Stimulated activated CD8-positive, alpha-beta memory T cell treated with anti-CD3 and anti-CD28 coated beads, Interleukin-7, amount 100 ng/mL, for 48 hours (primary cell): ENCODE measurements at places on chromosomes 3 and 15.

DNA sequence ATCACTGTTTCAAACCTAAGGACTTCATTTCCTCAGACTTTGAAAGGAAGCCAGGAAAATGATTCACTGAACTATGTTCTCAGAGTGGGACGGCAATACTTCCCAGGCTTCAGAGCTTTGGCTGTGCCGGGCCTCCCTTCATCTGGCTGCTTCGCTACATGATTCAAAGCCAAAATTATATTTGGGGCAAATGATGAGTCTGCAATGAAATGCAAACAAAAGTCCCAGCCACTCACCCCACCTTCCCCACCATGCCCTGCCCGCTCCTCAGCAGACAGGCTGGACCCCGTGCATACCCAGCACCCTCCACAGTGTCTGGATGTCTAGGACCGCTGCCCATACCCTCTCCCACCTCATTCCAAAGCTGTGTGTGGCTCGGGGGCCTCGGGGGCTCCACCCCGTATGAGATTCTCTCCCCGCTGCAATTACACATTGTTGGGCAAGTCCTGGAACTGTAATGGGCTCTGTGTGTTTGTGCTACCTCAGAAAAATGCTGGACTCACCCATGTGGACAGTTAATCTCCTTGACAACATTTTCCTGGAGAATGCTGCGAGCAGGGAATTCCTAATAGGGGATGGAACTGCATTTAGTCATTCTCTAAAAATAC, 32.2 kb downstream of the ATP10A start:
- no peak for DNase-seq

DNA sequence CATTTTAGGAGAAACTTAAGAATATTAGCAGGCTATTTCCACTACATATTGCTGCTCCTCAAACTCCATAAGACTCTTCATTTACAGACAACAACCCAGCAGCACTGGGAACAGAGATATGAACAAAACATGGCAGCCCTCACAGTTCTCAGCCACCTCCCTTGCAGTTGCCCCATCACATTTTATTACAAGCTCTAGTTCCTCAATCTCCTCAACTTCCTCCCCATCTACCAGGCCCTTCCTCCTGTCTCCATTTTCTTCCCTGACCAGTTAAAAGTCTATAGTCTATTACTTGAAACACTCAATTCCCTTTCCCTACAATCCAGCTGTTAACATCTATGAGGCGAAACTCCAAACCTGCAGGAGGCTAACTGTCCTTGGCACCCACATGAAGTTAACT, 412.5 kb downstream of the TBC1D5 start:
- DNase-seq, result no peak

GRCh38 chr3:12046406-12046805, 42.2 kb downstream of the SYN2 start:
- DNase-seq, result no peak

DNA sequence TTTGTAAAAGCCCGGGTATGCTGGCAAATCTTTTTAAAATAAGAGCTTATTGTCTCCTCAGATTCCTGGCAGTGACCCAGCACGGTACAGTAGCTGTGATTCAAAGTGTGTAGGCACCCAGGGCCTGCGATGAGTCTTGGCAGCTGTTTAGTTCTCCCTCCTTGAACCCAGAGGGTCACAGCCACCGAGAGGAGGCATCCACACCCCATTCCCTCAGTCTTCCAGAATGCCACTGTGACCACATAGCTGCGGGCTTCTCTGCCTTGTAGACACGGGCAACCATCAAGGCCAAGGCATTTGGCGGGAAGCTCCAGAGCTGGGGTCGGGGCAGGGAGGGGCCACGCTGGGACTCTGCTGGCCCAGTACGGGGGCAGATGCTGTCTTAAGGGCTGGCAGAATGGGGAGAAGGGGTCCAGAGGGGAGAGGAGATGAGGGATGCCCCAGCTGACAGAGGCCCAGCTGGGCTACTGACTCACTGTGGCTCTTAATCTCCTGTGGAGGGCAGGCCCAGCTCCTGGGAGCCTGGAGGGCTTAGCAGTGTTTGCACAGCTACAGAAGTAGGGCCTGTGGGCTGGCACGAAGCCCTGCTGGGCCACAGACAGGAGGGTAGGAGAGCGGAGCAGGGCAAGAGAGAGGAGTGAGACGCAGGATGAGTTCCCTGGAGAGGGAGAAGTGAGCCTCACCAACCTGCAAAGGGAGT, 68.8 kb upstream of the DLG1 start:
- no peak for DNase-seq

DNA sequence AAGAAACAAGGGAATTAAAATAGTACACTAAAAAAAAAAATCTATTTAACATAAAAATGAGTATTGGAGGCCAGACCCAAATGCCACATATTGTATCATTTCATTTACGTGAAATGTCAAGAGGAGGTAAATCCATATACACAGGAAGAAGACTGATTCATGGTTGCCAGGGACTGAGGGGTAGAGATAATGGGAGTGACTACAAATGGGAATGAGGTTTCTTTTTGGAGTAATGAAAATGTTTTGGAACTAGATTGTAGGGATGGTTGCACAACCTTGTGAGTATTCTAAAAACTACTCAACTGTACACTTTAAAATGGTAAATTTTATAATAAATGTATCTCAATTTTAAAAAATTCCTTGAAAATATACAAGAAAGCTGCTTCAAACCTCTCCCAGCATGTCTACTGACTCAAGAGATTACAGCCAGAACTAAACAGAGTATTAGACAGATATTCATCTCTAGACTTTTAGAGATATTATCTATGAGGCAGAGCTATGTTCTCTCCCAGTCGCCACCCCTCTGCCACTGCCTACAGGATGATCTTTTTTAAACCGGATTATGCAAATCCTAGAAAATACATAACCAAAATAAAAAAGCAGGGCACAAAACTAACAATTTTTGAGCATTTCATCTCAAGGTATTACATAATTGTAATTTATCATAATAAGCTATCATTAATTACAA, 6.2 kb downstream of the HLTF start:
- no peak for DNase-seq

DNA sequence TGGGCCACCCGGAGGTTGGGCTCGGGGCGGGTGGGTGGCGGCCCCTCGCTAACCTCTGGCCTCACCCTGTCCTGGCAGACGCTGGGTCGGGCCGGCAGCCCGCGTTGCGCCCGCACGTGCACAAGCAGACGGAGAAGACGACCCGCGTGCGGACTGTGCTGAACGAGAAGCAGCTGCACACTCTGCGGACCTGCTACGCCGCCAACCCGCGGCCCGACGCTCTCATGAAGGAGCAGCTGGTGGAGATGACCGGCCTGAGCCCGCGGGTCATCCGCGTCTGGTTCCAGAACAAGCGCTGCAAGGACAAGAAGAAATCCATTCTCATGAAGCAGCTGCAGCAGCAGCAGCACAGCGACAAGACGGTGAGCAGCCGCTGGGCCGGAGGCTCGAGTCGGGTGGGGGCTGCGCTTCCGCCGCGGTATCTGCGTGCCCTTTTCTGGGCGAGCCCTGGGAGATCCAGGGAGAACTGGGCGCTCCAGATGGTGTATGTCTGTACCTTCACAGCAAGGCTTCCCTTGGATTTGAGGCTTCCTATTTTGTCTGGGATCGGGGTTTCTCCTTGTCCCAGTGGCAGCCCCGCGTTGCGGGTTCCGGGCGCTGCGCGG, 3.7 kb downstream of the ISL2 start:
- no peak for DNase-seq
